ENCODE measurements at places on chromosomes 3 and 15.

DNA sequence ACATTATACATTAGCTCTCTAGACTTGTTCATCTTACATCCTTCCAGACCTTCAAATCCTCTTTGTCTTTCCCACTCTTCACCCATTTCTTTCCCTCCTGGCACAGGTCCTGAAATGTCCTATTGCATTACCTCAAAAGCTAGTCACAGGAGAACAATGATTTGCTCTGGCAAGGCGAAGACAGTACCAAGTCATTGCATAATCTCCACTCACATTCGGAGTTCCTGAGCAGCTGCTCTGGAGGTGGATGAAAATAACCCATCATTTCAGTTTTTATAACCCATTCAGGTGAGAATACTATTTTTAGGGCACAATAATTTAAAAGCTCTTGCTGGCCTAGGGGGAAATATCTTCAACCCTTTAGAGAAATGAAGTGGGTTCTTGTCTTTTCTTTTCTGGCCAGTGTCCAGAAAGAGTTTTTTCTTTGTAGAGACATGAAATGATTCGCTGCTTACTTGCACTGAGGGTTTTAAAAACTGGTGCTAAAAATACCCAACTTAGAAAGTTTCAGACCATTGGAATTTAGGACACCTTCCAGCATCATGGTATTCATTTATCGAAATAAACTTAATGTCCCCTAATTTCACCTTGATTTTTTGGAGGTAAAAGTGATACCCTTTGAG lies 23.4 kb upstream of the DYNC1LI1 start:
- peak; percentile 5 for DNase-seq

- peak; percentile 5 for DNase-seq
Measured at GRCh38 chr15:79680720-79681119, 216.1 kb downstream of the MTHFS start.

DNA sequence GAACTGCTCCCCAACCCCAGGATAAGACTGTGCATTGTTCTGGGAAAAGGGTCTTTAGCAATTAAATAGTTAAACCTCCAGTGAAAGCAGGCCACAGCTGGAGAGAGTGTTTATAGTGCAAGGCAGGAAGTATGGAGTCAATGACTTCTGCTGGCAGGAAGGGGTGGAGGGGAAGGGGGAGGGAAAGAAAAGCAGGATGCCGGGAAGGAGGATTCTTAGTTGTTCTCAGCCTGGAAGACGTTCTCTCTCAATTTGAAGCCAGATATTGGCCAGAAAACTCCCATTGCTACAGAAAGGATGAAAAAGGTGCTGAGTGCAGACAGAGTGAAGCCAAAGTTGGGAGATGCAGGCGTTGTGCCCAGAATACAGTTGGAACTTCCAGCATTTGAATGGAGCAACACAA lies 35.7 kb upstream of the ACTL6A start:
- DNase-seq = peak; percentile 64

GRCh38 chr3:27617552-27617951 lies 104.6 kb downstream of the EOMES start:
- no peak for DNase-seq

DNA sequence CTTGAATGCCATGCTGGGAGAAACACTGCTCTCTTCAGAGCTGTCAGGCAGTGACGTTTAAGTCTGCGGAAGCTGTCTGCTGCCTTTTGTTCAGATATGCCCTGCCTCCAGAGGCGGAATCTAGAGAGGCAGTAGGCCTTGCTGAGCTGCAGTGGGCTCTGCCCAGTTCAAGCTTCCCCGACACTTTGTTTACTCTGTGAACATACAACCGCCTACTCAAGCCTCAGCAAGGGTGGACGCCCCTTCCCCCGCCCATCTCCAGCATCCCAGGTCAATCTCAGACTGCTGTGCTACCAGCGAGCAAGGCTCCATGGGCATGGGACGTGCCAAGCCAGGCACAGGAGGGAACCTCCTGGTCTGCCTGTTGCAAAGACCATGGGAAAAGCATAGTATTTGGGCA lies 99.7 kb downstream of the TAFA4 start:
- no peak for DNase-seq
